ENCODE measurements at places on chromosomes 5 and 9.

GRCh38 chr9:79976257-79977073 is 404.7 kb downstream of the TLE4 start:
- no peak for DNase-seq

- no peak for DNase-seq
Measured at GRCh38 chr9:136551401-136552116, 5.7 kb upstream of the NOTCH1 start.

GRCh38 chr5:159105145-159106053 is 5.7 kb upstream of the EBF1 start:
- no peak for DNase-seq

DNA sequence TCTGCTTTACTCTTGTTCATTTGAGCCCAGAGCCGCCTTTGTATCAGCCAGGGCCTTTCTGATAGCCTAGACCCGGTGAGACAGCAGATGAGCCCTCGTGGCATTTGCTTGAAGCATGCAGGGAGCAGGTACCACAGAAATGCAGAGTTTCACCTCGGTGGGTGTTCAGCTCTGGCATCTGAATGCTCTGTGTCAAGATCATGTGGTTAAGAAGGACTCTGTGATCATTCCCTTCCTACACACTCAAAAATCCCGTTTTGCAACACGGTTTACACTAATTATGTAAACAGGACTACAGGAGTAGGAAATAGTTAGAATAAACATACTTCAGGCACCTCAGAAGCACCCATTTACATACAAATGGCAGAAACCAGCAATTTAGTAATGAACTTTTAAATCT is 67.2 kb downstream of the MVB12B start:
- DNase-seq: no peak

- no peak for DNase-seq
Measured at GRCh38 chr9:93930070-93930469, 25.1 kb downstream of the BARX1 start.

DNA sequence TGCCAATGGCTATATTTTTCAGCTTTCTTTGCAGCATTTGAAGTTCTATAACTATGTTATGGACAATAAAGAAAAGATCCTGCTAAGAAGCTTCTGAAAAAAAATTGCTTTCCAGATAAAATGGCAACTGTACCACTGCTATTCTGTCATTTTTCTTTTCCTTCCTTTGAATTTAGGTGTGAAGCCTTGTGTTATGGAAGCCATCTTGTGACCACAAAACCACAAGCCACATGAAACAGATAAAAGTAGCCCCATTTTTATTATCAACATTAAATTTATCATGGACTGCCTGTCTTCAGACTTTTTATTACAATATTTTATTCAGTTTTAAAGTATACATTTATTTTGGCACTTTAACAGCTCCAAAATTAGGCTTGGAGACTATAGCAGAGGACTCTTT is 289.9 kb upstream of the ACTBL2 start:
- DNase-seq: no peak

Data from activated T-helper 9 cell treated with anti-CD3 and anti-CD28 coated beads, Interleukin-2, amount 50 U/mL, for 16 hours (primary cell).